ENCODE measurements at places on chromosomes 4 and X.

- DNase-seq = no peak
Observed at GRCh38 chr4:38565271-38566199, 98.5 kb upstream of the KLF3 start.

DNA sequence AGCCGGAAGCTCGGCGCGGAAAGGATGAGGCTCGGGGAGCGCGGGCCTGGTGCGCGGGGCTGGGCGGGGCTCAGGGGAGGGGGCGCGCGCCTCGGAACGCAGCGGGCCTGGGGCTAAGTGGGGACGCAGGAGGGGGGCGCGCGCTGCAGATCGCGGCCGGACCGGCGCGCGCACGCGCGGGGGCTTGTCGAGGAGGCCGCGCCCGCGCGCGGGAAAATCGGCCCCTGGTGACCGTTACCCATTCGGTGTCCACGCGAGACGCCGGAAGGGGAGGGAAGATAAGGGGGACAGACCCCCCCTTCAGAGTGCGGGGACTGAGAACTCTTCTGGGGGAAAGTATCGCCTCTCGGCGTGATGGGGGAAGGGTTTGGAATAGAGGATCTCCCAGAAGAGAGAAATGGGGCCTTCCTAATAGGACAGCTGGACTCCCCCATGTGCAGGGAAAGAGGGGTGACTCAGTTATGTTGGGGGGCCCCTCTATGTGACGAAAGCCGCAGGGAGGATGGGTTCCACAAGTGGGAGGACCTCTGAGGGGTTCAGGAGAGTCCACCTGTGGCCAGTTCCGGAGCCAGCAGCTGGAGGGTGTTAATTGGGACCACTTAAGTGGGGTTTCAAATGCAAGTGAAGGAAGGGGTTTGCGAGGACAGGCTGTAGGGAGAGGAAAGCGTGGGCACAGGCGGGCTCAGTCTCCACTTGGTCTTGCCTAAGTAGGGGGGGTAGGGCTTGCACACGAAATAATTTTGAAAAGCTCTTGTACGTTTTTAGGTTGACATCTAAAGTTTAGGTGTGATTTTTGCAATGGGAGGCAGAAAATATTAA lies 584 bp downstream of the SUV39H1 start:
- DNase-seq = peak; percentile 76

DNA sequence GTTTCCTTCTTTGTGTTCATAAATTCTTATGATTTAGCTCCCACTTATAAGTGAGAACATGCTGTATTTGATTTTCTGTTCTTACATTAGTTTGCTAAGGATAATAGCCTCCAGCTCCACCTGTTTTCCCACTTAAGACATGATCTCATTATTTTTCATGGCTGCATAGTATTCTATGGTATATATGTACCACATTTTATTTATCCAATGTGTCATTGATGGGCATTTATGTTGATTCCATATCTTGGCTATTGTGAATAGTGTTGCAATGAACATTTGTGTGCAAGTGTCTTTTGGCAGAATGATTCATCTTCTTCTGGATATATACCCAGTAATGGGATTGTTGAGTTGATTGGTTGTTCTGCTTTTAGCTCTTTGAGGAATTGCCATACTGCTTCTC lies 1234.8 kb downstream of the ADGRL3 start:
- no peak for DNase-seq

DNA sequence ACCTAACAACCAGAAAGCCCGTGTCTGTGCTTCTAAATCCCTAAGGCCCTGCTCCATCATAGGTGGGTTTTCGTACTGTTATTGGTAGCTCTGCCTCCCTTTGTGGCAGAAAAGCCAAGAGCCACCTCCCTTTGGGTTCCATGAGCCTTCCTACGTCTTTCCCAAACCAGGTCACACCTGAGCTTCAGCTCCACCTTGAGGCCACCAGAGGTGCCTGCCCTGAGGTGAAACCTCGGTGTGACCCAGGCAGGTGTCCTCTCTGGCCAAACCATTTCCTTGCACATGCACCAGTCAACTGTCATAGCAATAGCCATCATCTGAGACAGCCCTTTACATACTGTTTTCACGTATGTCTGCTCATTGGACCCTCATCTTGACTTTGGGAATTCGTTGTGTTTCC lies 188.0 kb upstream of the RBPJ start:
- no peak for DNase-seq

GRCh38 chr4:152536545-152537182 lies 772 bp upstream of the FBXW7 start:
- DNase-seq = peak; percentile 43

GRCh38 chr4:15893962-15894361 lies 44.6 kb downstream of the FGFBP1 start:
- DNase-seq = no peak

GRCh38 chr4:8639021-8639420 lies 46.5 kb downstream of the CPZ start:
- DNase-seq = no peak

DNA sequence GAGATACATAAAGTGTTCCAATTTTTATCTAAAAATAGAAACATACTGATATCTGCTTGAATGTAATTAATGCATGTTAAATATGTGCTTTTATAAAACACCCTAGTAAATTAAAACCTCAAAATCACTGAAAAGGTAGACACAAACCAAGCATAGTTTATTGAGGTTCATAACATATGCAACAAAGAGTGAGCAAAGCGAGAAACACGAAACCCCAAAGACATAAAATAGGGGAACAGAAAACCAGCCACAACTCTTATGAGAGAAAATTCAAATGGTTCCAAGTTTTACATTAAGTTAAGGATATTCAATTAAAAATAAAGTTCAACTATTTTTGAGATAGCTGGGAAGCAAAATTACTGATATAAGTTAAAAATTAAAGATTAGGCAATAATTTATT lies 336.4 kb upstream of the AGA start:
- DNase-seq = no peak

- no peak for DNase-seq
Observed at GRCh38 chrX:28835991-28836390, 248.7 kb downstream of the IL1RAPL1 start.

DNA sequence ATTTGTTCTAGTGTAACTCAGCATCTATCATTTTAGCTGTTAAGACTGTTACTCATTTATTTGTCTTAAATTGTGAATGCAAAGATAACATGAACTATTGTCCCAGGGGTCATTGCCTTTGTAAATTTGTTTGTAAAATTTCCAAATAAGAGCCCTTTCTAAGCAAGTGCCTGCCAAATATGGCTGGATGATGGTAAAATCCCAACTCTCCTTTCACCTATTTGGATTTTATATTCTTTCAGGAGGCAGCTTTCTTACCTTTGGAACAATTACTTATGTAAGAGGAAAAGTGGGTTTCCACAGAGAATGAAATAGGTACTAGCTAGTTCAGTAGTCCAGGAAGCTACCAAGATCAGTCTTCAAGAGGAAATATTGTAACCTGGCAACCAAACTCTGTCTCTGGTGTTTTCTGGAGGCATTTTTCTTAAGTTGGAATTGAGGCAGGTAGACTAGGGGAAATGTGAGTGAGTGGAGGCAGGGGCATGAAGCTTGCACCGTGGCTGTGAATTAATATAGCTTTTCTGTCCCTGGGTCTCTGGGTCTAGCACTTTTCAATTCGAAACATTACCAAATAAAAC lies 363.0 kb upstream of the ZCCHC13 start:
- DNase-seq = no peak

DNA sequence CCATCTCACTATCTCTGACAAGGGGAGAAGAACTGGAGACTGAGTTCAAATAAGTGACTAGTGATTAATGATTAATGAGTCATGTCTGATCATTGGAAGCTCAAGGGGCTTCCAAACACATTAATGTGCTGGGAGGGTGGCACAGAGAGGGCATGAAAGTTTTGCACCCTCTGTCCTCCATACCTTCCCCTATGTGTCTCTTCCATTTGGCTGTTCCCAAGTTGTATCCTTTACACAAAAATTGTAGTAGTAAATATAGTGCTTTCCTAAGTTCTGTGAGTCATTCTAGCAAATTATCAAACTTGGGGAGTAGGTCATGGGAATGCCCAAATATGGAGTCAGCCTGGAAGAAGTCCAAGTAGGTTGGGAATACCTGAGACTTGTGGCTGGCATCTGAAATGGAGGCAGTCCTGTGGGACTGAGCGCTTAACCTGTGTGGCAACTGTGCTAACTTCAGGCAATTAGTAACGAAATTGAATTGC lies 4.1 kb upstream of the FAM200B start:
- no peak for DNase-seq

DNA sequence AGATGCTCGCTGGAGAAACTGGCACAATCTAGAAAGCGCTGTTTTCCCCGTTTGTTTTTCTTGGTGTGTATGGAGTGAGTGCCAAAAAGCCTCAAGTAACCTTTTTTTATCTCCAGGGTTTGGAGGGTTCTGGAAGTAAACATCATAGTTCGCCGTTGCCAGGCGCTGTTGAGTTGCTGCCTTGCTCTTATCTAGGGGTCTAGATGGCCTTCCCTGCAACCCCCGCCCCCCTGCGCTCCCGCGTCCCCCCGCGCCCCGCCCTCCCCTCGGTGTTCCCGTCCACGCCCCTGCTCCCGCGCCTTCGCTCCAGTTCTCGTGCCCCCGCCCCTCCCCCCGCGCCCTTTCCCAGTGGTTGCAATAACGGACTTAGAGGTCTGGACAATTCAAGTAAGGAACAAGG lies 555 bp upstream of the GCNA start:
- no peak for DNase-seq

Measured in GM13977 (cell line).